ENCODE measurements at places on chromosomes 1 and 21.

- no peak for DNase-seq
These were observed 602.9 kb downstream of the NPHP4 start for GRCh38 chr1:5389101-5389885.

DNA sequence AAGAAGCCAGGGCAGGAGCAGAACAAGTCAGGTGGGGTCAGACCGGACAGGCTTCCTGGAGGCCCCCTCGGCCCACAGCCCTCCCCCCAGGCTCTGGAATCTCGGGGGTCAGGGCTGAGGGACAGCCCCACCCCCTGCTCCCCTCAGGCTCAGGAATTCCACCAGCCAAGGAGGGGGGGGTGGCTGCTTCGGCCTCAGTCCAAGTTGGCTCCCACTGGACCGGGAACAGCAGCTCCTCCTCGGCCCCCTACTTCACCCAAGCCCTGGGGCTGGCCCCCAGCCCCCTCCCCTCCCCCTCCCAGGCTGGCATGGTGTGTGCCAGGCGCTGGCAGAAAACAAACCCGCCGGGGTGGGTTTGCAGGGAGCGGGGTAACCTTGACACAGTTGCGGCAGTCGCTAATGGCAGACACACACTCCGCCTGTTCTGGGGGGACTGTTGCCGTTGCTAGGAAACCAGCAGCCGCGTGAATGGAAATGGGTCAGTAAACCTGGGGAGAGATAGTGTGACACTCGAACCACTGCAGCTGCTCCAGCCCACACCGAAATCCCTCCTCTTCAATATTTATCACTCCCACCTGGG lies 32.4 kb downstream of the AHDC1 start:
- no peak for DNase-seq

DNA sequence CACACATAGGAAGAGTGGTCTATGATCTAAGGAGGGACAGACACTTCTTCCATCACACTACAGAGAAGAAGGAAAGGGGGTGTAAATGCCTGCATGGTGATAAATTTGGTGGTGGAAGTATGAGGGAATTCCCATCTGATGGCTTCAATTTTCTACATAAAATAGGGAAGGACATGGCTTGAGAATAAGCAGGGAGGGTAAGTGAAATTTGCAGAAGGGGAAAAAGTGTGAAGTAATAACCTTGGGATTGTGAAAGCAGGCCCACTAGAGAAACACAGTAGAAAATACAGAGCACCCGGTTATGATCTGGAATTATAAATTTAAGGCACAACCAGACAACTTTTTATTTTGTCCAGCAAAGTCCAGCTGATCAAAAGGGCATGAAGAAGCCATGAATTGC lies 22.7 kb upstream of the HIVEP3 start:
- no peak for DNase-seq

GRCh38 chr1:242824435-242824834 lies 299.9 kb upstream of the PLD5 start:
- DNase-seq = no peak

DNA sequence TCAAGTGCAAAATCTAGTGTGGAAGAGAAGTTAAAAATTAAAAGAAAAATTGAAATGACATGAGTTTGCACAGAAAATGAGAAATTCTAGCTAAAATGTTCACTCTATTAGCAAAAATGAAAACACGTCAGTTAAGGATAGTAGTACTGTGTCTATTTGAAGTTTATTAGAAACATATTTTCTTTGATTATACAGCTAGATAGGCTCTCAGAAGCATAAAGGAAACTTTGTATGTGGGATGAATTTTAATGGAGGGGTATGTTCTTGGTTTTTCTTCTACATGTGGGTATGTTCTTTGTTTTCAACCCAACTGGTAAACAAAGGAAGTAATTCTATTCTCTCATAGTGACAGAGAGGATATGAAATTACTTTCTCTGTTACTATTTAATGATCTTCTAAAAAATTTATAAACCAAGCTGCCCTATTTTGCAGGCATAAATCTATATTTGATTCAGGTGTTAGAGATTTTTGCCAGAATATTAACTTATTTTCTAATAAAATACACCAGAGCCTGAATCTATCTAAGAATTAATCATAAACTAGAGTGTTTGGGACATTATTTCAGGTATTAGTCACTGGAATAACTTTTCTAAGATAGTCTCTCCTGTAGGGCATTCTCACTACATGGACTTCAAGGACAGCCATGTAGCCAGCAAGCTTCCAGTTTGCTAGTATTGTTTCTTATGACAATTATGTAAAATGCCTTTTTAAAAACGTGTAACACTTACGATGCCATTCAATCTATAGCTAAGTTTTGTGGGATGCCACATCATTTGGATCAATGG lies 15.8 kb downstream of the GPSM2 start:
- peak; percentile 40 for DNase-seq

DNA sequence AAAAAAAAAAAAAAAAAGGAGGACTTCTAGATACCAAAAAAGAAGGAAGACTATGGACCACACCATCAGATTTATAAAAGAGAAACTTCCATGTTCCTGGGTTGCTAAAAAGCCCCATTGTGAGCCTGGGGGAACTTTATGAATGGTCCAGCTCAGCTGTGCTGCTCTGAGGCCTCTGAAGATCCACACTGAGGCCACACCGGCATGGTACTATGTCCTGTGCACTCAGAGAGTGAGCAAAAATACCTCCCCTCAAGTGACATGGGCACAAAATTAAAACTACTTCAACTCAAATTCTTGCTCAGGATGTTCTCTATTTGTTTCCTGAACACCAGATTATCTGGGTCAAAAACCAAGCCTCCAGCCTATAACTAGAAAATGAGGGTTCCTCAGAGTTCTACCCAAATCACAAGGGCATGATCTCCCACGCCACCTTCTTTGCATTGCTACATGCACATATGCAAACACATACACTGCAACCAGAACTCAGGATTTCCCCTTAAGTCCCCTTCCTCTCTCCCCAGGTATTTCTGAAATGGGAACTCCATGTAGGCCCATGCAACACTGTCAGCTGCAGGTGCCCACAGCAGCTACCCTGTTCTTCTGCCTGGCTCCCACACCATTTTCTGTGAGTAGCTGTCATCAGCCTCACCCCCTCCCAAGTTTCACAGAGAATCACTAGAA lies 94.4 kb downstream of the SH3GLB1 start:
- DNase-seq = no peak

DNA sequence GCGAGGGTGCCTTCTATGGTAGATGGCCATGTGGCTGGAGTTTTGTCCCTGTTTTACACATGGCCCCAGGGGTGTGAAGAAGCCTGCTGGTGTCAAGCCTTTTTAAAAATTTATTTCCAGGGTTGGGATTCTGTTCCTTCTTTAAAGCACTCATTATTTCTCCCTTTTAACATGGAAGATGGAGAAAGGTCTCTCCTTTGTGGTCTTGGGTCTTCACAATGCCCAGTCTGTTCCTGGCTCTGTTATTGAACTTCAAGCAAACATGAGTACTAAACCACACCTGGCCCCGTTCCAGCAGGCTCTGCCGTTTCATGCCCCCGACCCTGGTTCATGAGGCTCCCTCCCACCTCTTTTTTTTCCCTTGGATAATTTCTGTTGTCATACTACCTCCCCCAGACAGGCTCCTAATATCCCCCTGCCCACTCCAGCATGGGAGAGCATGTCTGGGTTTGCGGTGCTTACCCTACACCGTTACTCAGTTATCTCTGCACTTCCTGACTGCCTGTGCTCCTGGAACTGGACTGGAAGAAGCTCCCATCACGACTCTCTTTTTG lies 121.2 kb upstream of the KIAA0040 start:
- DNase-seq = no peak

DNA sequence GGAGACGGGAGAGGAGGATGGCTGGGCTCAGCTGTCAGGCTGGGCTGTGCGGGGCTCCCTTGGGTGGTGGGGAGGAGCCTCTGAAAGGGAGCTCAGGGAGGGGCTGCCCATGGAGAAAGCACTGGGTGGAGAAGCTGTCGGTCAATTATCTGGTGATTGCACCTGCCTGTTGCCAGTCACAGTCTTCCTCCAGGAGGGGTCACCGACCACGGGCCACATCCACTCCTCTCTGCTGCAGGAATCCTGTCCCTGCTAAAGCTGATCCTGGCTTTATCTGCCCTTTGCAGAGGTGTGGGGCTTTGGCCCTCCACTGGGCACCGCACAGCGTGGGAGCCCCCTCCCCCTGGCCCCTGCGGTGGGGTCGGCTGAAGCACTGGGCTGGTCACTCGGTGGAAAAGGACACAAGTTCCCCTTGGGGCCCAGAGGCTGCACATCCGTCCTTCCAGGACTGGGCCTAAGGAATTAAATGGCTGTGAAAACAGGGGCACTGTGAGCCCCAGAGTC lies 21.8 kb upstream of the COL18A1 start:
- no peak for DNase-seq

- DNase-seq = peak; percentile 66
These were observed 104.6 kb downstream of the NEGR1 start for GRCh38 chr1:72177711-72178110.

GRCh38 chr1:159957824-159958268 lies 3.8 kb upstream of the SLAMF9 start:
- no peak for DNase-seq

DNA sequence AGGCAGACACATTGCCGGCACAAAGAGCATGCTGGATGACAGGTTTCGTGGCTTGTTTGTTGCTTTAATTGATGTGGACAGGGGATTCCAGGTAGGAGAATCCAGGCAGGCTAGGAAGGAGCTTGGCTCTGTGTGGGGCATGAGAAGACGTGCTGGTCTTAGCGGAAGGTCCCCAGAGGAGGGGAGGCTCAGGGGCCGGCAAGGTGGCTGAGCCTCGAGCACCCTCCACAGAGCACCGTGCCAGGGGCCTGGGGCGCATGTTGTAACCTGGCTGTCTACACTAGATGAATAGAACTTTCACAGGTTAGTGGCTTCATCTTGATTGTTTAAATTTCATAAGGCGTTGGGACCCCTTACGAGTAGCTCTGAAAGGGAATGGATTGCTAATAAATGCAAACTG lies 223.1 kb downstream of the CAMTA1 start:
- DNase-seq = no peak

DNA sequence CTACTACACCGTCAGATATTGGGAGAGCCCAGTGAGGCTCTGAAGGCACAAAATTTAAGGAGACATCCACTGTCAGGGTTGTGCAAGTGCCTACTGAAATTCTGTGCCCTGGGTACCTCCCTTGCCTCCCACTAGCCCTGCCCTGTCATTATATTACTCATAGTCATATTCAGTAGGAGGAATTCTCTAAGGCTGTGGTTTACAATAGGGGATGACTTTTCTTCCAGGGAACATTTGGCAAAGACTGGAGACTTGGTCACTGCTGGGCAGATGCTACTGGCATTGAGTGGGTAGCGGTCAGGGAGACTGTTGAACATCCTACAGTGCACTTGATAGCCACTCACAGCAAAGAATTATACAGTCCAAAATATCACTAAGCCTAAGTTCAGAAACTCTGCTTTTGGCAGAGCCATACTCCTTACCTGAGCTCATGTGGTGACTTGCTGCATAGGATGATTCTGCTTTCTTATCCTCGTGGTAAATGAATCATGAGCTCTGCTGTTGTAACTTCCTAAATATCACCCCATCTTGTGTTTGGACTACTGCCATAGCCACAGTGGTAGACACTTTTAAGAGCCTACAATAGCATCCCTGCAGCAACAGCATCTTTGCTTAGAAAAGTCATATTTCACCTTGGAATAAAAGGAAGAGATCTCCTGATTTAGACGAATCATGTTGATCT lies 563.4 kb upstream of the PLXNA2 start:
- no peak for DNase-seq

DNA sequence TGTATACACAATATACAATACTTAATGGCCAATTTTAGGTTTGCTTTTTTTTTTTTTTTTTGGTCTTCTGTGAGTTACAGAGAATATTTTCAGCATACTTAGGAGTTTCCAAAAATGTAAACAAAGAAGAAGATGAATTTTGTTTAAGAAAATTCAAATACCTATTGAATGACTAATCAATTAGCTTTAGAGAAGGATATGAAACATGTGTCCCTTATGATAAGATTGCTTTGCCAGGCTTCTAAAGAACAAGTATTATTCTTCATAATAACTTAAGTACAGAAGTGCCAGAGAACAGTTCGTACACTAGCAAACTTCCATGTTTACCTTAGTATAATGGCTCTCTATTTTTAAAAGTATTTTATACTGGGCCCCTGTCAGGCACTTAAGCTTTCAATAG lies 1191.0 kb upstream of the NCAM2 start:
- DNase-seq = no peak

DNA sequence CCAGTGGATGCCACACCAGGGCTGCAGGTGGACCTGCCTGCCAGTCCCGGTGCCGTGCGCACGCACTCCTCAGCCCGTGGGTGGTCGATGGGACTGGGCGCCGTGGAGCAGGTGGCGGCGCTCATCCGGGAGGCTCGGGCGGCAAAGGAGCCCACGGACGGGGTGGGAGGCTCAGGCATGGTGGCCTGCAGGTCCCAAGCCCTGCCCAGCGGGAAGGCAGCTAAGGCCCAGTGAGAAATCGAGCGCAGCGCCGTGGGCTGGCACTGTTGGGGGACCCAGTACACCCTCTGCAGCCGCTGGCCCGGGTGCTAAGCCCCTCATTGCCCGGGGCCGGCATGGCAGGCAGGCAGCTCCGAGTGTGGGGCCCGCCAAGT lies 1171.8 kb upstream of the B3GALT2 start:
- DNase-seq = no peak

- DNase-seq = peak; percentile 57
These were observed 669.4 kb downstream of the SMYD3 start for GRCh38 chr1:245837718-245838117.

DNA sequence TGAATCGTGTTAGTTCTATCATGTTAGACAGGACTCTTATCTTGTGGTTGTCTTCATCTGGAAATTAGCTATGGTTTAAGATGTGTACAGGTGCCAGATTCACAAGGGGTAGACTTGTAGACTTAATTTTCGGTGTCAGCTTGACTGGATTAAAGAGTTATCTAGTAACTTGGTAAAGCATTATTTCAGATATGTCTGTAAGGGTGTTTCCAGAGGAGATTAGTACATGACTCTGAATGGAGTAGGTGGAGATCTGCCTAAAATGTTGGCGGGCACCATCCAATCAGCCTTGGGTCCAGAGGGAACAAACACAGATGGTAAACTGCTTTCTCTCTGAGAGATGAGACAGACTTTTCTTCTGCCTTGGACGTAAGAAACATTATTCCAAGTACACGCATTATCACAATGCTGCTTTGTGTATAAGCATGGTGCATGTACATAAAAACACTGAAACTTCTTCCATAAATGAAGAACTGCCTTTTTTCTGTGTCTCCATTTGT lies 434.6 kb downstream of the SMYD3 start:
- DNase-seq = no peak

DNA sequence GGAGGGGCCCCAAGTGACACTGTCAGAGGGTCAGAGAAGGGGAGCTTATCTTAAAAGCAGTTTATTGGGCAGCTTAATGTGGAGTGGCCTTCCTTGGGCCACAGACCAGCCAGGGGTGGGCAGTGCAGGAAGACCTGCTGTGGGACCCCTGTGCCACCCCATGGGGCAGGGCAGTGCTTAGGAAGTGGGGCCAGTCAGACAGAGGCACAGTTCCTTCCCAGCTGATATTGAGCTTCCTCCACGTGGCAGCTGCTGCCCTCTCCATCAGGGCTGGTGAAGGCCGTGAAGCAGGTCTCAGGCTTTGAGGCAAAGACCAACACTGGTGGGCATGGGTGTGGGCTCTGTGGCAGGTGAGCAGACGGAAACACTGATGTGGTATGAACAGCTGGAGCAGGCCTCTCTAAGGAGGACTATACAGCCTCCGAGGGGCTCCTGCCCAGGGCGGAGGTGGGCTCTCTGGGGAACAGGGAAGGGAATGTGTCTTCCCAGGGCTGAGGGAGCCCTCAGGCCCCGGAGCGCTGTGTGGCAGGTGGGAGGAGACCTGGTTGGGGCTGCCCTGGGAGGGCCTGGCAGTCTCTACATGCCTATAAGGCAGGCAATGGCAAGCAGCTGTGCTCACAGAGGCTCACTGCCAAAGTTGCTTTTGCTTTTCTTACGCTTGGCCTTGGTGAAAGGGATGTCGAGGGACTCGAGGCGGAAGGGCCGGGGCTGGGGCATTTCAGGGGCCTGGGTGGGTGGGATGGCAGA lies 3.0 kb upstream of the DDOST start:
- DNase-seq = no peak

Data from IMR-90 (cell line).